ENCODE measurements at places on chromosomes 16 and 17. TPM values are rescaled to one million over a fixed set of nuclear protein-coding genes. Genes with fewer than 3 reads are reported as not detected.

The TMC6 gene
- 1.0 TPM for total RNA-seq

The APRT gene
- total RNA-seq = 121 TPM

The ZNF598 gene
- total RNA-seq = 27.5 TPM

The HLF gene
- under 0.01 TPM for total RNA-seq

The CCL13 gene
- not detected for total RNA-seq

The PRAC1 gene
- total RNA-seq = not detected

The SLC5A10 gene
- not detected for total RNA-seq

The CLEC18C gene
- total RNA-seq = 0.99 TPM

The FN3K gene
- 6.9 TPM for total RNA-seq

The IL34 gene
- 4.5 TPM for total RNA-seq

The ADORA2B gene
- total RNA-seq = 11.2 TPM

The RAB37 gene
- 0.83 TPM for total RNA-seq

The CCL1 gene
- not detected for total RNA-seq

The BICDL2 gene
- 0.17 TPM for total RNA-seq

The SDK2 gene
- total RNA-seq = under 0.01 TPM

The TBC1D3G gene
- total RNA-seq = not detected

The ST6GALNAC2 gene
- total RNA-seq = 0.73 TPM

The KCTD19 gene
- total RNA-seq = 0.50 TPM

The C16orf82 gene
- not detected for total RNA-seq

The TNS4 gene
- under 0.01 TPM for total RNA-seq

The HCRT gene
- total RNA-seq = not detected

The SLC6A4 gene
- total RNA-seq = not detected

The C17orf113 gene
- total RNA-seq = 0.17 TPM

All from smooth muscle cell of trachea (primary cell).